Keratinocyte (primary cell): ENCODE measurements at places on chromosomes 2 and 18. TPM values are rescaled to one million over a fixed set of nuclear protein-coding genes. Genes with fewer than 3 reads are reported as not detected.

GRCh38 chr2:221124532-221125240 lies 447.4 kb downstream of the EPHA4 start:
- H3K4me3 ChIP-seq, result peak overlapping the region; percentile 60
- no peak for DNase-seq
- peak overlapping the region; percentile 33 for H3K27ac ChIP-seq

DNA sequence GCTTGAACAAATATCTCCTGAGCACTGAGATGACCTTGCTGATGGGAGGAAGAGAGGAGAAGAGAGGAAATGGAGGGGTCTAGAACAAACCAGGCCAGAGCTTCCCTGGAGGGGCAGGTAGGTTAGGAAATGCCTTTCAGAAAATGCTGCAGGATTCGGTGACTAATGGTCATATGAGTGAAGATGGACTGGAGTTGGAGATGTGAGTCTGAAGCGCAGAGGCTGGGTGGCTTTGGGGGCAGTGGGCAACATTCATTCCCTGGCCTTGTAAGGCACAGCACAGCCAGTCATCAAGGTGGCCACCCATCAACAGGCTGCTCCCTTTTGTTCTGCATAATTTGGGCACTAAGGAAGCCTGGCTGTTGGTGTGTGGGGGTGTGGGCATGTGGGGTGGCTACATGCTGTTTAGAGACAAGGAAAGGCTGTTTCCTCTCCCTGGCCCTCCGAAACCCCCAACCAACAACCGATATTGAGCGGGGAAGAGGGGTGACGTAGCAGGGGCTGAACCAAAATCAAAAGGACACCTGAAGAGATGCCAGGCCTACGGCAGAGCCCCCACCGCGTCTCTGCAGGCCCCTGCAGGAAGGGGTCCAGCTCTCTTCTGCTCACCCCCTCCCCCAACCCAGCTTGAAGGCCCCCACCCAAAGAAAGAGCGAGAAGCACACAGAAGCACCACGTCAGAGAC lies 1.5 kb downstream of the SLC30A3 start:
- no peak overlapping the region for H3K4me3 ChIP-seq
- H3K27ac ChIP-seq, result no peak overlapping the region
- H3K27me3 ChIP-seq, result peaks cover 85% of the 10 kb centered on the region
- H3K36me3 ChIP-seq, result no peaks in the 10 kb centered on the region

GRCh38 chr2:101106453-101107181 lies 44.6 kb downstream of the TBC1D8 start:
- H3K27ac ChIP-seq, result no peak overlapping the region
- H3K4me1 ChIP-seq, result peaks cover 14% of the 10 kb centered on the region
- H3K4me3 ChIP-seq, result no peak overlapping the region
- H3K36me3 ChIP-seq, result no peaks in the 10 kb centered on the region
- no peaks in the 10 kb centered on the region for H3K27me3 ChIP-seq
- no peak for DNase-seq

DNA sequence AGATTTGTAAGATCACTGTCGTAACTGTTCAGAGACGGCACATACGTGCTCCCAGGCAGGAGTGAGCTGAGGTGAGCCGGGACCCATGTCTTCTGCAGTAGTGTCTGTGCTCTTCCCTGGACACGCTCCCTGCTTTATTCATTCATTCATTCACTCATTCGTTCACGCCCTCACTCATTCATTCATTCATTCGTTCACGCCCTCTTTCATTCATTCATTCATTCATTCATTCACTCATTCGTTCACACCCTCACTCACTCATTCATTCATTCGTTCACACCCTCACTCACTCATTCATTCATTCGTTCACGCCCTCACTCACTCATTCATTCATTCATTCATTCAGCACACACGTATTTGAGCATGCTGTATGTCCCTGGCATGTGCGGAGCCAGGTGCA lies 207.0 kb downstream of the GLI2 start:
- H3K4me3 ChIP-seq, result no peak overlapping the region
- H3K27me3 ChIP-seq, result no peaks in the 10 kb centered on the region
- no peak overlapping the region for H3K27ac ChIP-seq

PLEKHA3 gene
- polyA plus RNA-seq, result 8.9 to 15.8 TPM (median 15.6 TPM) in 3 replicates
